CD4-positive, alpha-beta T cell treated with Interferon alpha-2 for 1 hour (primary cell): ENCODE measurements at places on chromosomes 6 and 20.
A peak's percentile ranks its signal among the peaks of the same experiment; 100 is the strongest.

- DNase-seq = no peak
These were observed 5.1 kb upstream of the POPDC3 start for GRCh38 chr6:105184921-105185320.

DNA sequence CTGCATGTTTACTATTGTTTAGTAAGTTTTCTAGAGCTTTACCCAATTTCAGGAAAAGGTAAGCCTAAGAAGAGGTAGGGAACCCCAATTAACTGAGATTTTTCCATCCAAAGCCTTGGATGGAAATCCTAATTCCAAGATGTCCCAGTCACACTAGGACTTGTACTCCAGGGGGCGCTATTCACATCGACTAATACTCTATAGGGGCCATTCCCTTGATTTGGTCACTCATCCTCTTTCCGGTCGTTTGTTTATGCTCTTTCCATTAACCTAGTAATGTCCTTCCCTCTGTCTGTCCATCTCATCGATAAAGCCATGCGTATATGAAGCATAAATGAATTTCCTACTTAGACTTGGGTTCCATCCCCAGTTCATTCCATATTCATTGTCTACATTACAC, 80.8 kb upstream of the FUCA2 start:
- DNase-seq = no peak

DNA sequence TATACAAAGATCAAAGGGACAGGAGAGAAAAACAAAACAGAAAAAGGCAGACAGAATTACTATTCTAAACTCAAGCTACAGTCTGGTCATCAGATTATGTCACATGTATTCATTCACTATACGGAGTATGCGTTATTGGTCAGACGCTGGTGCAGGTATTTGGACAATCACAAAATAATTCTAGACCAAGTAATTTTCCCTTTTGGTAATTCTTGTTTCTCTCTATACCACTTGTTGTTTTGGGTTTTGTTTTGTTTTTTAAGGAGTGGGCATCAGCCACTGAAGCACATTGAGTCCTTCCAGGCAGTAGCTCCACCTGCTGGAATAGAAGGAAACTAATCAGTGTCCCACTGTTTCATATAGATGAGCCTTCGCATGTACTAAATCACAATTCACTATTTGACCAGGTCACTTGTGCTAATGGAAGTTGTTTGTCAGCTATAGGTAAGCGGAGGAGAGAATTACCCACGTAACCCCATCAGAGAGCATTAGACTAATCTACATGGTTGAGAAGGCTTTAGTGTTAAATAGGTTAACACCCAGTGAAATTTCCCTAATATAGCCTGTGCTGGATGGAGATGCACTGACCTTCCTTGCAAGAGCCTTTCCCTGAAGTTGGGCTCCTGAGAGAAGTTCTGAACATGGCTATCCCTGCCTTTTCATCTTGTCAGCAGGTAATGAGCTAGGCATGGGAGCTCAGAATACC, 77.9 kb downstream of the TNFAIP3 start:
- peak; percentile 39 for DNase-seq

DNA sequence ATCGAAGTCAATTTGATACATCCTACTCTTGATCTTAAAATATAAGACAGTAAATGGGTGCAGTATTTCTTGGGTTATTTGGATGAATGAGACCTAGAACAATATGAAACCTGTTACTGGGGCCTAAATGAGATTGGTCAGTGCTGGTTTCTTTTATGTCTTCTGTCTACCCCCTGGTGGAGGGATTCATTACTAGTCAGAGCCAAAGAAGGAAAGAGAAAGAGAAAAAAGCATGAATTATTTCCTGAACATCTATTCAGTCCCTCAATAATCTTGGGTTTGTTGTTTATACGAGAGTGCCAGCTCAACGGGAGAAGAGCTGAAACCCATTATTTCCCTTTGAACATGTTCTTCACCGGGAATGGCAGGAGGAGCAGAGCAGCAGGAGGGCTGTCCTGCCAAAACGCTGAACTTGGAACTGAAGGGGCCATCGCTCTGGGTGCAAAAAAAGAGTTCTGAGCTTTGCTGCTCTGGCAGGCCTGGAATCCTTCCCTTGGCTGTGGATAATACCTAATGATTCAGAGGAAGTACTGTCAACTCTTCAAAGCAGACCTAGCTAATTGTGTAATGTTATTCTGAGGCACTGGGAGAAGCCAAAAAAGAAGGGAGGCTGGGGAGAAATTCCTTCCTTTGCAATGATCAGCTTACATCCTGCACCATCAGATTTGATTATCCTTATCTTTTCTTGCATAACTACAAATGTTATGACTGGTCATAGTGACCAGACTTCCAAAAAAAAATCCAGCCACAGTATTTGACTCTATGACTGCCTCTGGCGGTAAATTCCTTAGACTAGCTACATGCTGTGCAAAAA, 72.0 kb downstream of the BLOC1S5 start:
- DNase-seq = no peak

- no peak for DNase-seq
These were observed 3.7 kb downstream of the JPH2 start for GRCh38 chr20:44183282-44183681.

DNA sequence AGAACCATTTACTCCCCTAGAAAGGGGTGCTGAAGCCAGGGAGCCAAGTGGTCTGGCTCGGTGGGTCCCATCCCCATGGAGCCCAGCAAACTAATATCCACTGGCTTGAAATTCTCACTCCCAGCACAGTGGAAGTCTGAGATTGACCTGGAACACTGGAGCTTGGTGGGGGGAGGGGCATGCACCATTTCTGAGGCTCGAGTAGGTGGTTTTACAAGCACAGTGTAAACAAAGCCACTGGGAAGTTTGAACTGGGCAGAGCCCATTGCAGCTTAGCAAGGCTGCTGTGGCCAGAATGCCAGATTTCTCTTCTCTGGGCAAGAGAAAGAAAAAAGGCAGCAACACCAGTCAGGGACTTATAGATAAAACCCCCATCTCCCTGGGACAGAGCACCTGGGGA, 855.8 kb upstream of the CITED2 start:
- no peak for DNase-seq

- DNase-seq = no peak
These were observed 881 bp upstream of the MCM3 start for GRCh38 chr6:52285177-52286068.

DNA sequence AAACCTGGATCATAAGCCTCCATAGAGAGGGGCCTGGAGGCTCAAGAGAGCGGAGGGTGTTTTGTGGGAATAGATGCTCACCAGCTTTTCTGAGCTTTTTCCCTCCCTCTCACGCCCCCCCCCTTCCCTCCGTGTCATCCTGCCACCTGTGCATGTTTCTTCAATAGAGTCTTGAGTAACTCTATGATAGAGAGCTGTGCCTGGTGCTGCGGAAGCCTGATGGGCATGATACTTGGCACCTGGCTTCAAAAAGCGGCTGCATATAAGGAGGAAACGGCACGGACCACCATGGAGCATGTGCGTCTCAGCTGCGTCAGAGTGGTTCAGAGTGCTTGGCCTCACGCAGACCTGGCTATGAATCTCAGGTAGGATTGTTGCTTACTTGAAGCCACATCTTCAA, 198.9 kb downstream of the CDH4 start:
- no peak for DNase-seq

DNA sequence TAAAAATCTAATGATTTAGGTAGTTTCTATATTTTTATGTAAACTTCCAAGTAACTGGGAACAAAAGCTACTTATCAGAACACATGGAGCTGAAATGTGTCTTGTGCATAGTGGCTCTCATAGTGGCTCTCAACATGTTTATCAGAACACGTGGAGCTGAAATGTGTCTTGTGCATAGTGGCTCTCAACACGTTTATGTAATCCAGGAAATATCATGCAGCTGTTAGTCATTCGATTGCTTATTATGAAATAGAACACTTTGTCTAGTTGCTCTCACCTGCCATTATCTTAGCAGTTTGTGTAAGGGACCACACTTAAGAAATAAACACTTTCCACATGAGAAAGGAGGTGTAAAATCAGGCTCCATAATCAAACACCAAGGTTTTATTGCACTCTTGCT, 119.2 kb upstream of the ASCC3 start:
- DNase-seq = no peak
